ENCODE measurements at places on chromosomes 13 and 19.

DNA sequence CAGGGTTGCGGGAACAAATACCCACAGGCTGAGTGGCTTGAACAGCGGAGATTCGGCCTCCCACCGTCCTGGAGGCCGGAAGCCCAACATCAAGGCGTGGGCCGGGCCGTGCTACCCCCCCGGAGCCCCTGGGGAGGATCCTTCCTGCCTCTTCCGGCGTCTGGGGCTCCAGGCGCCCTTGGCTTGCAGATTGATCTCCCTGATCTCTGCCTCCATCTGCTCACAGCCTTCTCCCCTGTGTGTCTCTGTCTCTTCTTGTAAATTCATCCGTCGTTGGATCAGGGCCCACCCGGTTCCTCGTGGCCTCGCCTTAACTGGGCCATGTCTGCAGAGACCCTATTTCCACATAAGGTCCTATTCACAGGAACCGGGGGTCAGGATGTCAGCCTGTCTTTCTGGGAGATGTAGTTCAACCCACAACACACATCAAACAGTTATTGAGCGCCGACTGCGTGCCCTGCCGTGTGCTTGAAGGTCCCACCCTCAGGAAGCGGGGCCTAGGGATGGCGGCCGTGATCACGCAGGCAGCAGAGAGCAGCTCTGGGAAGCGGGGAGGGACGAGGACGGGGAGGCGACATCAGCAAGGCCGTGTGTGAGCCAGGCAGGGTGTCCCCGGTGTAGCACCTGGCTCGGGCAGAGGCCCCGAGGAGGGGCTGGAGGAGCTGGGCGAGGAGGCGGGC, 21.3 kb downstream of the HCN2 start:
- peak; percentile 53 for DNase-seq

- DNase-seq, result no peak
Measured at GRCh38 chr13:100508455-100508854, 80.1 kb downstream of the GGACT start.

DNA sequence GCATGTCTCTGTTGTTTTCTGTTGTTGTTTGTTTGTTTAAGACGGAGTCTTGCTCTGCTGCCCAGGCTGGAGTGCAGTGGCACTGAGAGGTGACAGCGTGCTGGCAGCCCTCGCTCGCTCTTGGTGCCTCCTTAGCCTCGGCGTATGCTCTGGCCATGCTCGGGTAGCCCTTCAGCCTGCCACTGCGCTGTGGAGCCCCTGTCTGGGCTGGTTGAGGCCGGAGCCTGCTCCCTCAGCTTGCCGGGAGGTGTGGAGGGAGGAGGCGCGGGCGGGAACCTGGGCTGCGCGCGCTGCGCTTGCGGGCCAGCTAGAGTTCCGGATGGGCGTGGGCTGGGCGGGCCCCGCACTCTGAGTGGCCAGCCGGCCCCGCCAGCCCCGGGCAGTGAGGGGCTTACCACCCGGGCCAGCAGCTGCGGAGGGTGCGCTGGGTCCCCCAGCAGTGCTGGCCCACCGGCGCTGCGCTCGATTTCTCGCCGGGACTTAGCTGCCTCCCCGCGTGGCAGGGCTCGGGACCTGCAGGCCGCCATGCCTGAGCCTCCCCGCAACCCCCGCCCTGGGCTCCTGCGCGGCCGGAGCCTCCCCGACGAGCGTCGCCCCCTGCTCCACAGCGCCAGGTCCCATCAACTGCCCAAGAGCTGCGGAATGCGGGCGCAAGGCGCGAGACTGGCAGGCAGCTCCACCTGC, 6.6 kb upstream of the ZNF329 start:
- no peak for DNase-seq

GRCh38 chr13:90055121-90055520, 1292.4 kb upstream of the MIR17HG start:
- DNase-seq, result no peak

GRCh38 chr13:97629601-97630272, 195.8 kb downstream of the RAP2A start:
- no peak for DNase-seq

- DNase-seq, result no peak
Measured at GRCh38 chr13:26468265-26468801, 89.2 kb upstream of the WASF3 start.

GRCh38 chr19:2270157-2270422, 11.9 kb downstream of the PEAK3 start:
- DNase-seq, result no peak

DNA sequence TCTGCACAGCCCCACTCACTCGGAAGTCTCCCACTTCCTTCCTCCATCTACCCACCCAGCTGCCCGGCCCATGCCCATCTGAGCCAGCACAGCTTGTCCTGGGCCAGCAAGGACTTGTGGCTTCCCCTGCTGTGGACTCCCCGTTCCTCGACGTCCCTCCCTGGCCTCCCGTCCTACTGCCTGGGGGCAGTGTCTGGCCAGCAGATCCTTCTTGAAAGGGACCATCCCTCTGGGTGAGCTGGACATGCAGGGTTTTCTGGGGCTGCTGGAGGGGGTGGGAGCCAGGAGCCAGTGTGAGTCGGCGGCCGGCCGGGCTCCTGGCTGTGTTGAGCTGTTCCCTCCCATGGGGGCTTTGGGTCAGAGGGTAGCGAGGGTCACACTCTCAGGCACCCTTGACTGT, 26.7 kb downstream of the CRTC1 start:
- DNase-seq, result no peak

- DNase-seq, result no peak
Measured at GRCh38 chr13:41313117-41313516, 2.0 kb downstream of the NAA16 start.

DNA sequence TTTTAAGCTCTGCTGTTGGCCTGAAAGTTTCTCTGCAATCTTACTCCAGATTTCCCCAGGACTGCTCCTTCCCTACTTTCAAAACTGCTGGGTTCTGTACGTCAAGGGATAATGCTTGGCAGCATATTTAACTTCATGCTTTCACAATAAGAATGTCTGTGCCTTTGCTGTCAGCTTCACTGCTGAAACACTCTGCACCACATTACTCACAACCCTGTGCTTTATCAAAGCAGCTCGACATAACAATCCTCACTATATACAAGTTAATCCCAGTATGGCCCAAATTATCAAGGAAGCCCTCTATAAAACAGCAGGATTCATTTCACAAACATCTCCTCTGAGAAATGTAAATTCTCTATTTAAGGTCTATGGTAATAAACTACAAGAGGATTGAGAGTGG, 17.5 kb downstream of the LATS2 start:
- no peak for DNase-seq

DNA sequence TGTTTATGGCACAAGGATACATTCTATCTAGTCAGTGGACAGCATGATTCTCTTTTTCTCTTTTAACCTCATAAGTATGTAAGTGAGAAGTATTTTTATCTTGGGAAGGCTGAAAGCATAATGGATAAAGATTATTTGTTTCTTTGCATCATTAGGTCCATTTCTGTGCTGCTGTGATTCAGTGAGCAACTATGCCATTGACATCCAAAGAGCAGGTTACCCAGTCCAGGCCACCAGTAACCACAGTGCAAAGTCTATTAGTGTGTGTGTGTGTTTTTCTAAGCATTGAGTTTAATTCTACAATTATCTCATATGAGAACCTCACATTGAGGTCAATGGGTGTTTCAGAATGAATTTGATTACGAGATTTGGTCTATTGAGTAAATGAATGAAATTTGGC, 158.8 kb upstream of the DACH1 start:
- DNase-seq, result no peak

- DNase-seq, result no peak
Measured at GRCh38 chr19:50820086-50820485, 3.5 kb downstream of the KLK1 start.

- no peak for DNase-seq
Measured at GRCh38 chr13:37868691-37869505, 674 bp downstream of the TRPC4 start.

- no peak for DNase-seq
Measured at GRCh38 chr13:113063091-113063491, 42.5 kb upstream of the F7 start.

GRCh38 chr13:104314926-104315535, 1248.8 kb upstream of the SLC10A2 start:
- DNase-seq, result no peak

DNA sequence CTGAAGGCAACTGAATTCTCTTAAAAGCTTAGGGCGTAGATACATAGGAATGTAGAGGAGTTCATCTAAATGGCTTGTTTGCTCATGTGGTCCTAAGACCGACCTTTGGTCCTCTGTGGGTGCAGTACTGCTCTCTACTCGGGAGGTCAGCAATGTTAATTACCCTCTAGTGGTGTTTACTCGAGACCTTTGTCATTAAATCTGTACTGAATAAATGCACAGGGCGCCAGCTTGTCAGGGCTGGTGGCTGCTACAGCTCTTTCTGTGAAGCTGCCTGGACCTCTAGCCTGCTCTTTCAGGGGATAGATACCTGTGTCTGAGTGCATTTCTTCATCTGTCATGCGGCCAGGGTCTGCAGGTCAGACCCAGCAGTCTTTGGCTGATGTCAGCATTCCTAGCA, 29.2 kb upstream of the MPHOSPH8 start:
- DNase-seq, result no peak

DNA sequence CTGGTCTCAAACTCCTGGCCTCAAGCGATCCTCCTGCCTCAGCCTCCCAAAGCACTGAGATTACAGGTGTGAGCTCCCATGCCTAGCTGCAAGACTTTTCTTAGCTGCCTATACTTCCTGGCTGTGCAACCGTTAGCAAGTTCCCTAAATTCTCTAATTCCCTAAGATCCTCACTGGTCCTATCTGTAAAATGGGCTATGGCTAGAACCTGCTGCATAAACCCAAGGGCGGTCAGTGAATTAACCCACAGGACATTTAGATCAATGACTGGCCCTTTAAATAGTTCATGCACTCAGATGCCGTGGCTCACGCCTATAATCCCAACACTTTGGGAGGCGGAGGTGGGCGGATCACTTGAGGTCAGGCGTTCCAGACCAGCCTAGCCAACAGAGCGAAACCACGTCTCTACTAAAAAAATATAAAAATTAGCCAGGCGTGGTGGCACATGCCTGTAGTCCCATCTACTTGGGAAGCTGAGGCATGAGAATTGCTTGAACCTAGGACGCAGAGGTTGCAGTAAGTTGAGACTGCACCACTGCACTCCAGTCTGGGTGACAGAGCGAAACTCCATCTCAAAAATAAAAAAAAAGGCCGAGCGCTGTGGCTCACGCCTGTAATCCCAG, 4.1 kb upstream of the C19orf53 start:
- DNase-seq, result no peak

GRCh38 chr19:5205937-5206750, 134.5 kb downstream of the PTPRS start:
- no peak for DNase-seq

DNA sequence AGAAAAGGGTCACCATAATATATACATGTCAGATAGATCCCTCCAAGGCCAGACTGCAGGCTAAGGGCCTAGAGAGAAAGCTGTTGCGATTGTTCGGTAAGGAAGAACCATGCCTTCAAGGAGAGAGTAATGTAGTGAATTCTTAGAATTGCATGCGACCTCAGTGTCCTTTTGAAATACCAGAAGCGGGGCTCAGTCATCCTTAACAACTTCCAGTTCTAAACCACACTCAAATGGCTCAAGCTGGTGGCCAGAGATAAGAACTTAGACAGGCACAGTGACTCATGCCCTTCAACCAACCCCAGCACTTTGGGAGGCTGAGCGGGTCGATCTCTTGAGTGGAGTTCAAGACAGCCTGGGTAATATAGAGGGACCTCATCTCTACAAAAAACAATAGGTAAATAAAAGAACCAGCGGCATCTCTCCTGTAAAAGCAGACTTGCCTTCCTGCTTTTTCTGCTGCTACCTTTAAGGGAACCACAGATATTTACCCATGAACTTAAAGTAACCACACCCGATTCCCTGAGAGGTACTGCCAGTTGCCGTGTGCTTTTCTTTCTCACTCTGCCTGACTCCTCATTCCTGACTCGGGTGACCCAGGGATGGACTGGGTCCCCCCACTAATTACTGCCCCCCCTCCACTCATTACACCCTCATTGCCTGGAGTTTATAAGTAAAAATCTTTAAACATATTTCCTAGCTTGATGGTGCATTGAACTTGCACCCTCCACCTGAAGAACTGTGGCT, 15.4 kb upstream of the SIGLEC6 start:
- DNase-seq, result no peak

DNA sequence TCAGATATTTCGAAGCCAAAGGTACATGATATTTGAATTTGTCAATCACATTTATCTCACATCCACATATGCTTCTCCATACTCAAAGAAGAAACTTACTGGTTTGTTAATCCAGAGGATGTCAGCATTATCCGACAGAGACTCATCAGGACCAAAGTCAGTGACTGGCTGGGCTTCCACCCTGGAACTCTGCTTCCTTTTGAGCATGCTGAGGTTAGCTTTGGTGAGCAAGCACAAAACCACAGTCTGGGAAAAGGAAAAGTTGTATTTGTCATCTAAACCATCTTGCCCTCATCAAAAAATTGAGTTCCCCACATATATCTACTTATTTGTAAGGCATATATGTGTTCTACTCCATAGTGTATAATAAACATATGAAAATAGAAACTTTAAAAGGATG, 17.4 kb downstream of the NALCN start:
- DNase-seq, result no peak

GRCh38 chr19:35882114-35882832, 13.9 kb downstream of the APLP1 start:
- no peak for DNase-seq

DNA sequence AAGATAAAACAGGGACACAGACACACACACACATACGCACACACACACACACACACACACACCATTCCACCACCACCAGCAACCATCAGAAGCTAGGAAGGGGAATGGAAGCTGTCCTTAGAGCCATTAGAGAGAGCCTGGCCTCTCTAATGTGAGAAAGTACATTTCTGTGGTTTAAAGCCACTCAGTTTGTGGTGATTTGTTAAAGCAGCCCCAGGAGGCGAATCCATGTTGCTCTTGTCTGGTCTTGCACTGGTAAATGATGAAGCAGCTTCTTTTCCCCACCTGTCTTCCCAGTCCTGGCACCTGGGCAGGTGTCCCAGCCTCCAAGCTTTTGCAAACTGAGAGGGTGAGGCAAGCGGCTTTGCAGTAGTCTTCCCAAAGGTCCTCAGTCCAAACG, 118.9 kb upstream of the KL start:
- DNase-seq, result no peak

- no peak for DNase-seq
Measured at GRCh38 chr13:48679941-48680680, 26.4 kb downstream of the CYSLTR2 start.

GRCh38 chr19:16614941-16615340, 13.1 kb downstream of the MED26 start:
- no peak for DNase-seq

DNA sequence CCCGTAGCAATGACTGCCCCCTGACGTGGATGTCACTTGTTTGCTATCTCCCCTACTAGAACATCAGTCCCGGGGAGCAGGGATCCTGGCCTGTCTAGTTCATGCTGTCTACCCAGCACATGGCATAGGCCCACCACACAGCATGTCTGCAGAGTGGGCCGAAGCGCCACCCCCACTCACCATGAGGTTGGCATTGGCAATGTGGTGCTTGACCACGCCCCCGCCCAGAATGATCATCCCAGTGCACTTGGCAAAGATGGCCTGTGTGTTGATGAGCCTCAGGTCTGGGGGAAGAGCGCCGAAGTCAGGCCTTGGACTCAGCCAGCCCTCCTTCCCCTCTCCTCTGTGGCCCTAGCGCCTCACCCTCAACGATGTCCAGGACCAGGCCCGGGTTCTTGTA, 4.8 kb downstream of the DHPS start:
- DNase-seq, result no peak

Data from stimulated activated CD8-positive, alpha-beta memory T cell treated with anti-CD3 and anti-CD28 coated beads, Interleukin-7, amount 100 ng/mL, for 48 hours (primary cell).